ENCODE measurements at places on chromosomes 4 and X.

DNA sequence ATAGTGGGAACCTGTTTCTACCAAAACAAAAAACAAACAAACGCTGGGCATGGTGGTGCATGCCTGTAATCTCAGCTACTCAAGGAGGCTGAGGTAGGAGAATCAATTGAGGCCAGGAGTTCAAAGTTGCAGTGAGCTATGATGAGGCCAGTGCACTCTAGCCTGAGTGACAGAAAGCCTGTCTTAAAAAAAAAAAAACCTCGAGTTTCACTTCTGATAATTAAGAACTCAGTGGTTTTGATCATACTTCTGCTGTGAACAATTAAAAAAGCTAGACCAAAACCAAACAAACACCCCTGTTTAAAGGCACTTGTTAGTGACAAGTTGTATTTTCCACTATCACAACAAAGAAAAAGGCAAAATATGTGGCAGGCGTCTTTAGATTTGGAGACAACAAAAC is 15.0 kb upstream of the UBE2D3 start:
- DNase-seq: no peak

- no peak for DNase-seq
Measured at GRCh38 chr4:36269533-36270173, 11.8 kb upstream of the DTHD1 start.

GRCh38 chr4:25386926-25387325 is 9.9 kb downstream of the ANAPC4 start:
- no peak for DNase-seq

- no peak for DNase-seq
Measured at GRCh38 chr4:113998079-113998478, 18.6 kb upstream of the ARSJ start.

- no peak for DNase-seq
Measured at GRCh38 chrX:129782706-129783105, 3.0 kb downstream of the SASH3 start.

DNA sequence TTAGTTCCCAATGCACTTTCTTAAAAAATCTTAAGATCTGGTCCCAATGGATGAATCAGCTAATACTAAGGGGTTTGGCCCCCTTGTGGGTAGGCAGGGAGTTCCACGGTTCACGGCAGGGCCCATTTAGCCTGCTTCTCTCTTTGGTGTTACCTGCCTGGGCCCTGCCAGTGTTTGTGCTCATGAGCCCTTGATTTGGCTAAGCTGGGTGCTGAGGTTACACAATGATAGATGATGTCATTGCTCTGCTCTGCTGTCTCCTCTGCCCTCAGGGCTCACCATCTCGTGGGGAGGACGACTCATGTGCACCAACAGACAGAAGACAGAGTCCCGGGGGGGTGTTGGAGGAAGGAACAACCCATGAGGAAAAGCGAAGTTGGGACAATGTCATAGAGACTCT is 24.4 kb downstream of the RTL5 start:
- no peak for DNase-seq

- no peak for DNase-seq
Measured at GRCh38 chr4:123248085-123248659, 148.4 kb upstream of the SPRY1 start.

DNA sequence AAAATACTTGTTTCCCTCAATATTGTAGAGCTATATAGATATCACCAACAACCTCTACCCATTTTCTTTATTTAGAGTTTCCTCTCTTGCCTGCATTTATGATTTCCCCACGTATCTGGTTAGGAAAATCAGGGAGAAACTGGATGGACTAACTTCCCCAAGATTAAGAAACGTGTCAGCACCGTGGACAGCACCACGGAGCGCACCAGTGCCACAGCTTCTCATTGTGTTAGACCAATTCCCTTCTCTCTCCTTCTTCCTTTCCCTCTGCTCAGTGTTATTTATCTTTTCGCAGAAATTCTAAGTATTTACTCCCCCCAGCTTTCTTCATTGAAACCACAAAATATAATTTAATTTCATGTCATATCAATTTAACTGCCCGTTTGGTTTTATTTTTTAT is 568.6 kb upstream of the BOD1L1 start:
- no peak for DNase-seq

DNA sequence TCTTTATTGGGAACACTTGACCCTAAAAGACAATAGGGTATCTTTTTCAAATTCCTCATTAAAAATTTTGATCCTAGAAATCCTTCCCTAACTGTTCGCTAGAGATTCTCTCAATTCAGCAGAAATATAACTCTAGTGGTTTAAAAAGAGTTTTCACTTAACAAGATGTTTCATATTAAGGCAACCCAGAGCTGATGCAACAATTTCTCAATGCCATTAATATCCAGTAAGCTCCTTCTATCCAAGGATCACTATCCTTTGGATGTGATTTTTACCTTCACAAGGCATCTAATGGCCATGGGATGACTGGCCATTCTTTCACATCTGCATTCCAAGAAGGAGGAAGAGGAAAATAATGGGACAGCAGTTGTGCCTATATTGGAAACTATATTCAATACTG is 183.4 kb downstream of the ANKRD50 start:
- DNase-seq: no peak

DNA sequence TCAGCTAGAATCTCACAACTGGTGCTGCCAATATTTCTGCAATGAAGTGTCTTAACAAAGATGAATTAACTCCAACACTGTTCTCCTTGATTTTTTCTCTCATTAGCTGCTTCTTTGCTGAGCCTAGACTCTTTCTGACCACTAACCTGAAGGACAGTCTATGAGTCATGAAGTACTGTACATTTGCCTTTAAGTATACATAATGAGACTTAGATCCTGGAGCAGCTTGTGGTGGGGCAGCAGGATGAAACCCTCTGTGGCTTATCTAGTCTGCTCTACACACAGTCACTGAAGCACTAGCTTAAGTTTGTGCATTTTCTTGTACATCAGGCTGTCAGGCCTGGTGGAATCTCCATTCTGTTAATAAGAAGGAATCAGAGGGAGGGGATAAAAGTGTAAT is 307.4 kb upstream of the SMIM31 start:
- no peak for DNase-seq

DNA sequence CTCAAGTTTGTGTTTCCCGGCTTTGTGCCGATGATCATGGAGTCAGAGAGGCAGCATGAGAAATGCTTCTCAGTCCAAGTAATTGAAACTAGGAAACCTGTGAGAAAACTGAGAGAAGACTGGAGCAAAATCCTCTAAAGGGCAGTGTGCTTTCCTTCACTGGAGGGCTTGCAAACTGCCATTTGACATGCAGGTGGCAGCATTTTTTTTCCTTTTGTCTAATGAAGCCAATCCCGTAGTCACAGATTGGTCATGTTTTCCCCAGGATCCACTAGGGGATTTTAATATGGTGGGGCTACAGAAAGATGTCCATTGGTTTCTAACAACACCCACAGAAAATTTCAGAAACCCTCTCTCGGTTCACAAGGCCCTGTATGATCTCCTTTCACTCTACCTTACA is 117.4 kb upstream of the NUDT10 start:
- no peak for DNase-seq

GRCh38 chrX:10653302-10653701 is 32.9 kb upstream of the MID1 start:
- no peak for DNase-seq
